Inflammatory macrophage treated with lipopolysaccharide for 4 hours (primary cell): ENCODE measurements at places on chromosomes 6 and 20.

DNA sequence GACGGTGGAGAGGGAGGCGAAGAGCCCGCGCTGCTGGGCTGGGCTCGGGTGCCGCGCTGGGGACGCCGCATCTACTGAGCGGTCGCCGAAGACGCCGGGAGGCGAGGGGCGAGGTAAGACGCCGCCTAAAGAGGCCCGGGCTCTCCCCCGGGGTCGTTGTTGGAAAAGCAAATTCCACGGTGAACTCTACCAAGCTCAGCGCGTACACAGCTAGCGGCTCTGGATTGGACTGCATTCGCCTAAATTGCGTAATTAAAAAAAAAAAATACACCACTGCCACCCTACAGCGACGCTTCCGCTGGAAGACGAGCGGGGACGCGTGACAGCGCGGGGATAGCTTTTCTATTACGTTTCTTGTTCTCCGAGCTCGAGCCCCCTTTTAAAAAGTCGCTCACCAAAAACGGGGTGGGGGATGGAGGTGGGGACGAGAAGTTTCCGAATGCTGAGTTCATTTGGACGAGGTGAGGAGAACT lies 92.0 kb upstream of the PRDM1 start:
- peak; percentile 80 for DNase-seq

DNA sequence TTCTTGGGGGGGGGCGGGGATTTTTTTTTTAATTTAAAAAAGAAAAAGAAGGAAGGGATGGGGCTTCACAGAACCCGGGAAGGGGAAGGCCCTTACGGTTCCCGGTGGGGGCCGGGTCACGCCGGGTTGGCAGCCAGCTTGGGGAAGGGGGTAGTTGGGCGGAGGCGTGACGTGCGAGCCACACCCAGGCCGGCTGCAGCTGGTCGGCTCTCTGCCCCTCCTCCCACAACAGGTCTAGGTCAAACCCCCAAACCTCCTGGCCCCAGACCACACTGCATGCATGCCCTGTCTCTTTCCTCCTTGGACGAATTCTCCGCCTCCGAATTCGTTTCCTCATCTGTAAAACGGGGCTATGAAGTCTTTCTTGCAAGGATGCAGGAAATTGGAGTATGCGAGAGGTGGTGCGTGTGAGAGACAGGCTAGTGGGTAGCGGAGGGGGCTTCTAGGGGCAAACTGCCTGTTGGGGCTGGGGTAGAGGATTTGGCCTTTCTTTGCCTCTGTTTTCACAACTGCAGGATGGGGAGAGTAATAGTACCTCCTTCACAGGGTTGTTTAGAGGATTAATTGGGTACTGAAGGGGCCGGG lies 828 bp downstream of the HCK start:
- peak; percentile 98 for DNase-seq

GRCh38 chr6:107509506-107509905 lies 19.6 kb downstream of the SOBP start:
- DNase-seq: no peak

DNA sequence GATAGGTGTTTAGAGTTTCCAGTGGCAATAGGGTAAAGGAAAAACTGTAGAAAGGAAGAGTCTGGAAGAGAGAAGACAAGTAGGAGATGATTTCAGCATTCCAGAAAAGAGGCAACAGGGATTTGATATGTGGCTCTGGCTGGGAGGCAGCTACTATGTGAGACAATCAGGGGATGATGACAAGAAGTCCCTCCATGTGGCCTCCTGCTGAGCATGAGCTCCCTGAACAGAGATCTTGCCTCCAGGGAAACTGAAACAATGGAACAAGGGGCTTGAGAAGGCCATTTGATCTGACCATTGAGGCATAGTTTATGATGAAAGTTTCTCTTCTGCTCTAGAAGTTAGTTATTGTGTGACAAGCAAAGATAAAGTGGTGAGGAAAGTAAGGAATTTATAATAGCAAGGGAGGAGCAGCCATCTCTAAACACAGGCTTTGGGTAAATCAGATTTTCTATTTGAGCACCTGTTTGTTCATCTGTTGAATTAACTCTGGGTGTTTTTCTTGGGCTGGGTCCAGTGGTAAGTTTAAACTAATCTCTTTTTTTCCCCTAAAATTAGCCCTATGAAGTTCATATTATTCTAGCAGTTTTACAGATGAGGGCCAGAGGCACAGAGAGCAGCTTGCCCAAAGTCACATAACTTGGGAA lies 3.0 kb upstream of the GPX5 start:
- no peak for DNase-seq

GRCh38 chr6:42688281-42688680 lies 34.1 kb downstream of the PRPH2 start:
- DNase-seq: no peak

DNA sequence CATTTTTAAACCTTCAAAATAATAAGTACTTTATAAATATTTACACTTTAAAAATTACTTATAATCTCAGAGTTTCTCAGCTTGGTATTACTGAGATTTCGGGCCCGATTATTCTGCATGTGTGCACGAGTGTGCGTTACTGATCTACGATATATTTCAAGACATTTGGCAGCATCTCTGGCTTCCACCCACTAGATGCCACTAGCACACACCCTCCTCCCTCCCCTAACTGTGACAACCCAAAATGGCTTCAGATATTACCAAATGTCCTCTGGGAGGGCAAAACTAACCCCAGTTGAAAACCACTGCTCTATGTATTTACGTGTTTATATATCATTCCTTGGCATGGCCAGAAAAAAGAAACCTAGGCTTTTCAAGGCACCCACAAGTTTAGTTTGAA lies 95.9 kb downstream of the FYN start:
- no peak for DNase-seq

DNA sequence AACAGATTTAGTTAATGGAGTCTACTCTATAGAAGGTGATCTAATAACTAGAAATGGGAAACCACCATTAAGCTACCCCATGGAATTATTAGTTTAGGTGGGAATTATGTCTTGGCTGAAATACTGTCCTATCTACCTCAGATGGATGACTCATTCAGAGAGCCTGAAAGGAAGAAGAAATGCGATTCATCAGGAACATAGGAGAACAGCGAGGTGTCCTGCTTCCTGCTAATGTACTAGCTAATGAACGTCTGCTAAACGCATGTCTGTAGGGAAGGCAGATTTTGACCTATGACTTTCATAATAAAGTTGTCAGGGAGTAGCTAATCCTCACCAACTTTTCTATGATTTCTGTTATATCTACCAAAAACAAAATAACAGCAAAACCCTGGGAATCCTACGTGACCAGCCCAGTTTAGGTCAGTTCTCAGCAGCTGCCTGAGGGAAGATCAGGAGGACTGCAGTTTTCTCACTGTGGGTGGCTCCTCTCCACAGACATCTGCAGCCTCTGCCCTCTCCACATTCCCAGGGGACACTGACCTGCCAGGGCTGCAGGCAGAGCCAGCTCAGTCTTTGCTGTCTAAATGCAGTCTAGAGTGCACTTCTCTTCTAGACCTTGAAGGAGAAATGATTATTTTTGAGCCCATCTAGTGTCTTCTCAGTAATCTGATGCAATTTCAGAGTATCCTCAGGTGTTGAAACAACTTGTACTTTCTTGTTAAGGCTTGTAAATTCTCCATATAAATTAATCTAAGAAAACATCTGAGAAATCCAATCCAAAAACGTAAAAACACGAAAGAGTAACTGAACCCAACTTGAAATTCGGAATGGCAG lies 18.1 kb upstream of the SFT2D1 start:
- peak; percentile 56 for DNase-seq

GRCh38 chr6:76072562-76072961 lies at the start of gene IMPG1:
Gene IMPG1, minus strand, starts transcription at chr6:76072662. Its CDS starts 174 bp downstream, at chr6:76072488.
- DNase-seq: no peak

GRCh38 chr6:162100096-162100495 lies 627.5 kb downstream of the PRKN start:
- DNase-seq: no peak

GRCh38 chr6:25309886-25310285 lies 30.7 kb downstream of the CARMIL1 start:
- DNase-seq: no peak

GRCh38 chr6:15150207-15150606 lies 95.7 kb upstream of the JARID2 start:
- peak; percentile 49 for DNase-seq

DNA sequence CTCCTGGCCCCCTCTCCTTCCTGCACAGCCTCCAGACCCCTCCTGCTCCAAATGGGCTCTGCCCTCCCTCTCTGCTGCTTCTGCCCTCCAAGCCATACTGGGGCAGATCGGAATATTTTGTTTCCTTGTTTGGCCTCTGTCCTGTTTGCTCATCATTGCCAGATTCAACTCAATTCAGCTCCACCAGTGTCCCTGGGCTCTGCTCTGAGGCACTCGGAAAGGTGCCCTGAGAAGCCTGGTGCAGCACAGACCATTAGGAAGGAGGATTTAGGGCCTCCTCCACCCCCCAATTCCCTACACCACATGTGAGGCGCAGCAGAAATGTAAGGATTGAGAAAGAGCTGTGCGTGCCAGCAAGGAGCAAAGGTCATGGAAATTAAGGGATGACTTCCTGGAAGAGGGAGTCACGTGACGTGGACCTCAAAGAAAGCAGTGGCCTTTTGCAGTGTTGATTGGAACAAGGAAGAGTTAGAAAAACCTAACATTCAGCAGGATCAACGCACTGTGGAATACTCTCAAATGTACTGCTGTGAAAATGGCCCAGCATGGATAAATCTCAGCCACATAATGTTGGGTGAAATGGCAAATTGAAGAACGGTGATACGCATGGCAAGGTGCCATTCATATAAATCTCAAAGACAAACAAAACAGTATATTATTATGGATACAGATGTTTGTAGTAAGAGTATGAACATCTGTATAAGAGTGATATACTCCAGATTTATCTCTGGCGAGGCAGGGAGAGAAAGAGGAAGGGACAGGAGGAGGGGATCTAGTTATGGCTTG lies 229.5 kb upstream of the RNF24 start:
- no peak for DNase-seq

DNA sequence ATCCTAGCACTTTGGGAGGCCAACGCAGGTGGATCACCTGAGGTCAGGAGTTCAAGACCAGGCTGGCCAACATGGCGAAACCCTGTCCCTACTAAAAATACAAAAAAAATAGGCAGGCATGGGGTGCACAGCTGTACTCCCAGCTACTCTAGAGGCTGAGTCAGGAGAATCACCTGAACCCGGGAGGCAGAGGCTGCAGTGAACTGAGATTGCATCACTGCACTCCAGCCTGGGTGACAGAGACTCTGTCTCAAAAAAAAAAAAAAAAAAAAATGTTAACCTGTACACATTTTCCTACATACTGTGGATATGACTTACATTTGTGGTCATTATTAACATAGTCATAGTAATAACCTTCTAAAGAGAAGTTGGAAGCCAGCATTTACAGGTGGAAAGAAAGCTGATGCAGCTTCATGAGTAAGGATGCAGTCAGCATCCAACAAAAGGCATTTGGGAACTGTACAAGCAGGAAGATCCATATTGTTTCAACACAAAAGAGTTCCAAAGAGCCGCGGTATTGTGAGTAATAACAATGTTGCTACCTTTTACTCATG lies 186.2 kb downstream of the GPX5 start:
- no peak for DNase-seq

- no peak for DNase-seq
Observed at GRCh38 chr20:59161721-59162120, 1.9 kb upstream of the ZNF831 start.

- DNase-seq: no peak
Observed at GRCh38 chr6:121886223-121886830, 450.9 kb downstream of the GJA1 start.

- no peak for DNase-seq
Observed at GRCh38 chr6:135692426-135692825, 159.1 kb upstream of the PDE7B start.

DNA sequence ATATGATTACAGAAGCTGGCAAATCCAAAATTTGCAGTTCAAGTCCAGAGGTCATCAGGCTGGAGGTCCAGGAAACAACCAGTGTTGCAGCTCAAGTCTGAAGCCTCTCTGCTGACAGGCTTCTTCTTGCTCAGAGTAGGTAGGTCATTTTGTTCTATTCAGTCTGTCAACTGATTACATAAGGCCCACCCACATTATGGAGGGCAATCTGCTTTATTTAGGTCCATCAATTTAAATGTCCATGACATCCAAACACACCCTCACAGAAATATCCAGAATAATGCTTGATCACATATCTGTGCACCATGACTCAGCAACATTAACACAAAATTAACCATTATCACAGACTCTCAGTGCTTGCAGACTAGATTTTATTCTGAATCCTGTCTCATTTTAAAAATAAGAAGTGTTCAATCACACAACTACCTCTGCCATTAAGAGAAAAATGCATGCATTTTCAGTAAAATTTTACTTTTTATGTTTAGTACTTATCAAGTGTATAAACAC lies 759.2 kb upstream of the ADGRB3 start:
- no peak for DNase-seq

DNA sequence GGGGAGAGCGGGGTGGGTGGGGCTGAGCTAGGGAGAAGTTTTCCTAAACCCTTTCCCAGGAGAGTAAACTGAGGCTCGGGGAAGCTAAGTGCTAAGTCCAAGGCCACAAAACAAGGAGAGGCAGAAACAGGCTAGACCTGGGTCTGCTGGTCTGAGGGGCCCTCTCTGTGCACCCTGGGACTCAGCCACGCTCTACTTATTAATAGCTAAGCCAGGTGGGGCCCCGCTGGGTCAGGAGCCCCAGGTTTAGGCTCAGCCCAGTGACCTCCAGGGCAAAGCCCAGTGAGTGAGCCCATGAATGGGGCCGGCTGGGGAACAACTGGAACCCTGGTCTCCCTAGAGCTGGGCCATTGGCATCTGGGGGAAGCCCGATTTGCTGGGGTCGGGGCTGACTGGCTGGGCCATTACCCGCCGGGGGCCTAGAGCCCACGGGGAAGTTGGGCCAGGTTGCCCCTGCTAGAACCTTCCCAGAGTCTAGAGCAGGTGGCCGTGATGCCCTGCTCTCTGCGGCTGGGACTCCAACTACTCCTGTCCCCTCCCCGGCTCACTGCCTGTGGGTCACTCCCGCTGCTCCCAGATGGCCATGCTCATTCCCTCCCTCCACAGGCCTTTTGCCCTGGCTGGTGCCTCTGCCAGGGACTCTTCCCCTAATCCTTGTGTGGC lies 24.1 kb upstream of the NOL4L start:
- no peak for DNase-seq

DNA sequence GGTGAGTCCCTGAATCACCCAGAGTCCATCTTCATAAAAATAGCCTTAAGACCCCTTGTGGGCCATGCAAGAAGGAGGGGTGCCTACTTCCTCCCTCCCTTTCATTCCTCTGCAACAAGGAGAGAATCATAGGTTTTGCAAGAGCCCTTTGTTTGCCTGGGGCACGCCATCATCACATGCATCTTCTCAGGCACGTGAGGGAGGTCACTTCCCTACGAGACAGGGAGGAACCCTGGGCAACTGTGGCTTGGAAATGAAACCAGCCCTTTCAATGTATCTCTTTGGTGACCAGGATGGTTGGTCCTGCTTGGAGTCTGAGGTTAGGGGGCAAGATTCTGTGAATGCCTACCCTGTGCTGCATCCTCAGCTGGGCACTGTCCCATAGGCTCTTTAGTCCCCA lies 194.8 kb downstream of the MAFB start:
- peak; percentile 88 for DNase-seq

DNA sequence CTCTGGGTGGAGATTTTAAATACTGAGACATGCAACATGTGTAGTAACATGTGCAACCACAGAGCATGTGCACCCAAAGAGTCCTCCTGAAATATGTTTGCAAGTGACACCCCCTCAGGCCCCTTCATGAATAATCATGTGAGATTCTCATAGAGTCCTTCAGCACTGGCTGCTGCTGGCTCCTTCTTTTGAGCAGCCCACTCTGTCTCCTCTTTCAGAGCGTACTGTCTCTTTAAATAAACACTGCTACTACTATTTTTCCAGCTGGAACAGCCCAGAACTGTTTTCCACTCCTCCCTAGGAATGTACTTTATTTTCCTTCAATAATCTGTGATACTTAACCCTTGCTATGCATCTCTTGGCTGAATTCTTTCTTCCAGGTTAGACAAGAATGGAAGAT lies 42.0 kb downstream of the HLA-DRB5 start:
- no peak for DNase-seq

GRCh38 chr20:54015496-54015895 lies 54.9 kb downstream of the BCAS1 start:
- DNase-seq: no peak
